ENCODE measurements at places on chromosomes 3 and 15.
A peak's percentile ranks its signal among the peaks of the same experiment; 100 is the strongest.

GRCh38 chr3:42165211-42165610 is 74.1 kb downstream of the TRAK1 start:
- no peak for DNase-seq

DNA sequence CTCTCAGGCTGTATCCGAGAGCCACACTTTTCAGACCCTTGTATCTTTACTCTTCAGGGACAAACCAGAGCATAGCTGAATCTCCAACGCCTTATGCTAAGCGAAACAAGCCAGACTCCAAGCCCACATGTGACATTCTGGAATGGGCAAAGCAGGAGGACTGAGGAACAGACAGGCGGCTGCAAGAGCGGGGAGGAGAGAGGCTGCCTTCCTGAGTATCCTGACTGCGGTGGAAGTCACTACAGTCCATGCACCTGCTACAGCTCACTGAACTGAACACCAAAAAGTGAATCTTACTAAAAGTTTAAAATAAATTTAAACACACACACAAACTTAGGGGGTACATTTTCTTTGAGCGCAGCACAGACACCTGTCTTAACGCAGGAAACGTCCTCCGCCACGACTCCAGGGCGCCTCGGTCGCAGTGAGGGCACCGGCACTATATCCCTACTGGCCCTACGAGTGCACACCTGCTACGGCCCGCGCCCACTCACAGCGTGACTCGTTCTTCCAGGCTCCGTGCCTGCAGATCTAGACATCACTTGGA is 1.4 kb downstream of the CYFIP1 start:
- no peak for DNase-seq

- no peak for DNase-seq
Measured at GRCh38 chr15:39621210-39621609, 40.3 kb downstream of the THBS1 start.

DNA sequence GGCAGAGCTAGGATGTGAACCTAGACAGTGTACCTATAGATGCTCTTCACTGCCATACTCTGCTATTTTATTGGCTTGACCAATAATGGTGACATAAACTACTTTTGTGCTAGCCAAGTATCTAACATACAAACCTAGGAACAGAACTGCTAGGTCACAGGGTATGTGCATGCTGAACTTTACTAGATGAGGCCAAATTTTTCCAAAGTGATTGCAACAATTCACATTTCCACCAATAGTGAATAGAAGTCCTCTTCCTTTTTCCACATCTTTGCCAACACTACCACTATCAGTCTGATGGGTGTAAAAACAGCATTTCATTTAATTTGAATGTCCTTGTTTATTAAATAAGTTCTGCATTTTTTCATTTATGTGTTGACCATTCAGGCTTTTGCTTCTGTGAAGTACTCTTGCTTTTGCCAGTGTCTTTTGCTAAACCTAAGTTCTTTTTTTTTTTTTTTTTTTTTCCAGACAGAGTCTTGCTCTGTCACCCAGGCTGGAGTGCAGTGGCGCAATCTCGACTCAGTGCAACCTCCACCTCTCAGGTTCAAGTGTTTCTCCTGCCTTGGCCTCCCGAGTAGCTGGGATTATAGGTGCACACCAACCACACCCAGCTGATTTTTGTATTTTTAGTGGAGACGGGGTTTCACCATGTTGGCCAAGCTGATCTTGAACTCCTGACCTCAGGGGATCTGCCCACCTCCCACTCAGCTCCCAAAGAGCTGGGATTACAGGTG is 54.1 kb downstream of the DCAF1 start:
- no peak for DNase-seq

DNA sequence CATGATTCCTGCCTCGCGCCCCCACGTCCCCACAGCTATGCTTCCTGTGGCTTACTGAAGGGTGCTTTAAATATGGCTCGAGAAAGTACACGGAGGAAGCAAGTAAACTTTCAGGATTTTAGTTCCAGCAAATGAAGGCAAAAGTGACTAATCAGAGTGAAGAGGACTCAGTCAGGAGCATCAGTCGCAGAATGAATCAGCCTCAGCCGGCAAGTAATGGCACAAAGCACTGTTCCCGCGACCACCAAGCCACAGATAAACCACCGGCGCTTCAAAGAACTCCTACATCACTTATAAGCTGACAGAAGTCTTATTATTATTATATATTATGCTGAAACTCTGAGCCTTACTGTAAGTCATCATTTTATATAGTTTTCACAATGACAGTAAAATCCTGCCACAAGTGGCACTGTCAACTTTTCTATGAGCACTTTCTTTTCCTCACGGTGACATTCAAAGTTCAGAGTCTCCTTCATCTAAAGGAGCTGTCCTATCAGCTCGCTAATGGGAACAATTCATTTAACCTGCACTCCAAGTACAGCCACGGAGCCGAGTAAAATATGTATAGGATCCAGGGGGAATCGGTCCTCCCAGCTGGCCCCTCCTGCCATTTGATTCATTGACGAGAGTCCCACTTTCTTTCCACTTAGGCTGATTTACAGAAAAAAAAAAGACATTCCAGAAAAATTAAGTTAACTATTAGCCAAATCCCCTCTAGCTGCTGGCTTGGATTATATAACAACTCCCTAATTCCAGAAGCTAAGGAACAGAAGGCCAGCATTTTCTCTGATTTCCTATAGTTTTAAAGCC is 217.0 kb upstream of the ICE2 start:
- peak; percentile 18 for DNase-seq

GRCh38 chr3:56938530-56938929 is 121.9 kb upstream of the SPATA12 start:
- DNase-seq: no peak

DNA sequence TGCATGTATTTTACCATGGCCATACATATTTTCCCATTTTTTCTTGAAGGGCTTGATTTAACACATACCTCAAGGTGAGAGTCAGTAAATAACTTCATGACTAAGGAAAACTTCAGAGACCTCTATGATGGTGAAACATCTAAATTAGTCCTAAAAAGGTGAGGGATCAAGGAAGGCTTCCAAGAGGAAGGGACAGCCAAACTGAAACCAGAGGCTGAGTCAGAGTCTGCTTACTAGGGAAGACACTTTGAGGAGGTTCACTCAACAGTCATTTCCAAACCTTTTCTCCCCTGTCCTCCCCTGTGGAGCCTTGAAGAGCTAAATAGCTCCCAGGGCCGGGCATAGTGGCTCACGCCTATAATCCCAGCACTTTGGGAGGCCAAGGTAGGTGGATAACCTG is 206.6 kb downstream of the SHQ1 start:
- DNase-seq: no peak

- DNase-seq: no peak
Measured at GRCh38 chr3:177055605-177056571, 141.4 kb downstream of the TBL1XR1 start.

GRCh38 chr3:10515396-10515795 is 10.0 kb upstream of the ATP2B2 start:
- DNase-seq: no peak

DNA sequence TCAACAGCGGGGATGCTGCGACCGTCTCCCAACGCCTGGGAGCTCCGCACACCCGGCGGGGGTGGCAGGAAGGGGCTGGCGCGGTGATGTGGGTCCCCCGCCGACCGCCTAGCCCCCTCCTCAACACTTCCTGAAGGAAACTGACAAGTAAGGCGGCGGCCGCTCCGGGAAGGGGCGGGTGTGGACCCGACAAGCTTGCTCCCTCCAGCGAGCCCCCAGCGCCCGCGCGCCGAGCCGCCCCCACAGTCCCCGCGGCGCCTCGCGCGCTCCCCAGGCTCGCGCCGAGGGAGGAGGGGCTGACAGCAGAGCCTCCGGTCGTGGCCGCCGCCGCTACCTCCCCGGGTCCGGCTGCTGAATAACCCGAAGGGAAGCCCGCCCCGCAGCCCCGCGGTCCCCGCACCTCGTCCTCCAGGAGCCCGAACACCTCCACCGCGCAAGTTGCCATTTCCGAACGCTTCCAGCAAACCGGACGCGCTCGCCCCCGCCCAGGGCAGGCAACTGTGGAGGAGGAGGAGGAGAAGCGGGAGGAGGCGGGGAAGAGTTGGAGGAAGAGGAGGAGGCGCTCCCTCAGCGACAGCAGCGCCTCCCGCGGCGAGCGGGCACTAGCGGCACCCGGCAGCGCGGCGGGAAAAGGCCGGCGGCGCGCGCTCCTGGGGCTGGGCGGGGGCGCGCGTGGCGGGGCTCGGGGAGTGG is at the start of gene NEDD4:
NEDD4 (minus strand) TSS at position 502 of the 693 bp plus-strand sequence; CDS start at position 445, 57 bp downstream.
- DNase-seq: peak; percentile 46

GRCh38 chr3:194675680-194676079 is 3.7 kb upstream of the LSG1 start:
- no peak for DNase-seq

GRCh38 chr3:72953325-72953956 is 43.2 kb upstream of the PPP4R2 start:
- no peak for DNase-seq

- no peak for DNase-seq
Measured at GRCh38 chr15:65008983-65009382, 19.3 kb upstream of the SPG21 start.

DNA sequence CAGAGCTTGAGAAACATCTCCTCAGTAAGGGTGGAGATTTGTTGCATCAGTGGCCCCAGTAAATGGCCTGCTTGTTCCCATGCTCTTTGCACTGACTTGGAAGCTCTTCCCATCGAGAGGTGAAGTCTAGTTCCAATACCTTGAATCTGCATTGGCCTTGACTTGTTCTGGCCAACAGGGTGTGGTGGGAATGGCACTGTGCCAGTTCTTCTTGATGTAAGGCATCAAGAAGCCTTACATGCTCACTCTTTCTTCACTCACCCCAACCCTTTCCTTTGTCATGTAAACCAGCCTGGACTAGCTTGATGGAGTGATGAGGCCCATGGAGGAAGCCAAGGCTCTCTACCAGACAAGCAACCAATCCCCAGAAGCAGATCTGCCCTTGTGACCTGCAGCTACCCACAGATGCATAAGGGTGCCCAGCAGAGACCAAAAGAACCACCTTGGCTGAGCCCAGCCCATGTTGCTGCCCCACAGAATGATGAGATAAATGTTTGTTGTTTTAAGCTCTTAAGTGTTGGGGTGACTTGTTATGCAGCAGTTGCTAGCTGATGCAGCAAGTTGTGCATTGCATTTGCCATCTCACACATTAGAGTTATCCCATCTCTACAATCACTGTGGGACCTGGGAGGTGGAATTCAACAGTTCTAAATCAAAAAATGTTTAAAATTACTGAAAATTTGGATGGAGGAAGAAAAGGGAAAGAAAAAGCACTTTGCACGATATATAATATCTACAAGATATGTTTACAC is 11.1 kb upstream of the MGLL start:
- DNase-seq: no peak

DNA sequence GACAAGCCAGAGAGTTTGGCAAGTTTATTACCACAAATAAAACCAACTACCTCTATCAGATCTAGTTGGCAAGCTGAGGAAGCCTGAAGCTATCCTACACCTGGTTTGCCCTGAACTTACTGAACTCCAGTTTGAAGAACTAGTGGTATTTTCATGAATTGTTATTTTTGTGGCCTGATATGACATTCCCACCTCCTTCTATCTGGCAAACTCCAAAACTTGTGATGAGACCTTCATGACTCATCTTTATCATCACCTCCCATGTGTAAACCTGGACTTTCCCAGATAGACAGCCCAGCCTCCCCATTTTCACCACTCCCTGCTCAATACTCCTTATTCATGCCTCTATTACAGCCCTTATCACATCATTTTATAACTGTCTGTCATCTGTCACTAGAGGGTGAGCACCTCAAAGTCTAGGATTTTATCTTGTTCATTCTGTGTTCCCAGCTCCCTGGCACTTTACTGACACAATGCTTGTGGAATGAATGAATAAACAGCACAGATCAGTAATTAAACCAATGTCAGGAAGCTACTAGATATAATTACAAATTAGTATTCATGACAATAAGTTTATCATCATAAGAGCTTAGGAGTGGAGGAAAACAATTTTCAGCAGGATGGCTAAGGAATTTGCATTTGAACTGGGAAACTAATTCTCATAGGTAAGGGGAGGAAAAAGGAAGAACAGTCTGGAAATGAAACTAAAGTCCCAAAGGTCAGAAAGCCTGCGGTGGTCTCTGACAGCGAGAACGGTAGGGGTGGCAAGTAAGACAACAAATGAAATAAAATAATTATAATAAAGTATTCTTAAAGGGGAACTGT is 13.2 kb upstream of the TRANK1 start:
- no peak for DNase-seq

- no peak for DNase-seq
Measured at GRCh38 chr15:40785814-40786213, 16.0 kb downstream of the C15orf62 start.

GRCh38 chr15:42138411-42138810 is 18.0 kb downstream of the PLA2G4F start:
- DNase-seq: no peak

GRCh38 chr15:66483131-66483566 is 14.4 kb downstream of the SNAPC5 start:
- no peak for DNase-seq

DNA sequence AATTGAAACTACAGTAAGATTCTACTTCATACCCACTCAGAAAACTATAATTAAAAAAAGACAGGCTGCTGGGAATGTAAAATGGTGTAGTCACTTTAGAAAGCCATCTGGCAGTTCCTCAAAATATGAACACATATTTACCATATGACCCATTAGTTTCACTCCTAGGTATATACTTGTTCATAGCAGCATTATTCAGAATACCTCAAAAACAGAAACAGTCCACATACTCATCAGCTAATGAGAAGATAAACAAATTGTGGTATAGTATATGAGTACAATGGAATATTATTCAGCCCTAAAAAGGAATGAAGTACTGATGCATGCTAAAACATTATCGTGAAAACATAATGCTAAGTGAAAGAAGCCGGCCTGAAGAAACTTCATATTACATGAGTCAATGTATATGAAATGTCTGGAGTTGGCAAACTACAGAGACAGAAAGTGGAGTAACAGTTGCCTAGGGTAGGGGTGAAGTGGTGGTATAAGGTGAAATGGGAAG is 23.8 kb downstream of the WDR53 start:
- no peak for DNase-seq

- no peak for DNase-seq
Measured at GRCh38 chr3:106299300-106300098, 430.7 kb upstream of the CBLB start.

- DNase-seq: no peak
Measured at GRCh38 chr3:150033721-150034120, 63.0 kb upstream of the PFN2 start.

DNA sequence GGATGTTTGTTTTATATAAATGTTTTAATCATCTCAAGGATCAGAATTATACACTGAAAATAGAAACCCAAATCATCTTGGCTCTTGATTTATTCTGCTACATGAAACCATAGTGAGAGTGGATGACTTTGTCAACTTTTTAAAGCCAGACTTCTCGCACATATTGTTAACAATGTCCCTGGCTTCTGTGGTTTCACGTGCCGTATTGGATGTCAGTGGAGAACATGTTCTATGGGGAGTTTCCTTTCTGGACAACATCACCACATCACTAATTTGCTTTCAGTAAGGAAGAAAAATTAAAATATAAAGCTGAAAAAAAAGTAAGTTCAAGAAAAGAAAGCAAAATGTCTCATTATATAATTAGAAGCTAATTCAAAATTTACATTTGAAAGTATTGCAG is 297.1 kb upstream of the MME start:
- DNase-seq: no peak

GRCh38 chr3:78994174-78995027 is 773.4 kb downstream of the ROBO1 start:
- DNase-seq: no peak
